ENCODE measurements at places on chromosomes 6 and 20.

- no peak for DNase-seq
Observed at GRCh38 chr6:33828764-33829731, 25.2 kb upstream of the MLN start.

GRCh38 chr6:123518441-123519188 lies 118.1 kb downstream of the TRDN start:
- DNase-seq, result no peak

DNA sequence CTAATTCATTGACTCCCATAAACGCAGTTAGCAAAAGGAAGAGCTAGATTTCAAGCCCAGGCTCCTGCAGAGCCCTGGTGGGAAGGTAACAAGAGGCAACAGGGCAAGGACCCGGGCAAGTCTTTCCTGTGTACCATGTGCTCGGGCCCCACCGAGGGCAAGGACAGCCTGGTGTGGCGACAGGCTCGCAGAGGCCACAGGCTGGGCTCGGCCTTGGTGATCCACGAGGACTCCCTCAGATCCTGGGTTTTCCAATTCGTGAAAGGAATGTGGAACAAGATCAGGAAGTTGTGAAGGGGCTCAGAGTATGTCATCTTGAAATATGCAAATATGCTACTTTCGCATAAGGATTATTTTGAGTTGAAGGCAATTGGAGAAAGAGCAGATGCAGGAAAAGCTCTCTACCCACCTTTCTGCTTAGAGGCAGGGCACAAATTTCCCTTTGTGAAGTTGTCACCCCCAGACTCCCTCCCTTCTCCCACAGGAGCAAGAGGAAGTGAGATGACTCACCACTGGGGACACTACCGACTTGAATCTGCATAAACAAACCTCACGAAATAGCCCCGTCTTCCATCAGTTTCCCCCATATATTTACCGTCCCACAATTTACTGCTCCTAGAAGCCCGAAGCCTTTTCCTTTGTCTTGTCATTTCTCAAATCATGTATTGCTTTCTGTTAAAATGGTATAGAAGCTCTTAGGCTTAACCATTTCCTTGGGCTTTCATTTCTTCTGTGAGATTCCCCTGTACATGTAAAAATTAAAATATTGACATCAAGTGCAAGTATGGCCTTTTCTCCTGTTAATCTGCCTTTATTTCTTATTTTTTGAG lies 79.0 kb downstream of the PSMG4 start:
- no peak for DNase-seq

GRCh38 chr6:159797554-159797953 lies 2.5 kb upstream of the PNLDC1 start:
- DNase-seq, result no peak

GRCh38 chr6:104829183-104829958 lies 30.3 kb downstream of the HACE1 start:
- no peak for DNase-seq

DNA sequence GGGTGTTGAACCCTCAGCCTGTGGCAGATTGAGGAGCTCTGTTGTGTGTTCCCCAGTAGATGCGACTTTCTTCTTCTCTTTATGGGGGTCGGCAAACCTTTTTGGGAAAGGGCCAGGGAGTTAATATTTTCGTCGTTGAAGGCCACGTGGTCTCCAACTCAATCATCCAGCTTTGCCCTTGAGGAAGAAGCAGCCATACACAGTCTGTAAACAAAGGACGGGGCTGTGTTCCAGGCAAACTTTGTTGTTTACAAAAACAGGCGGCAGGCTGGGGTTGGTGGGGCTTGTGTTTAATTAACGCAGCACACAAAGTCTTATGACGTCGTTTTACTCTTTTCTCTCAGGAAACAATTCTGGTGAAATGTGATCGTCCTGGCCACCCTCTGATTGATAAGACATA lies 20.2 kb downstream of the KIF25 start:
- no peak for DNase-seq

- DNase-seq, result no peak
Observed at GRCh38 chr20:16501301-16501700, 71.9 kb downstream of the KIF16B start.

DNA sequence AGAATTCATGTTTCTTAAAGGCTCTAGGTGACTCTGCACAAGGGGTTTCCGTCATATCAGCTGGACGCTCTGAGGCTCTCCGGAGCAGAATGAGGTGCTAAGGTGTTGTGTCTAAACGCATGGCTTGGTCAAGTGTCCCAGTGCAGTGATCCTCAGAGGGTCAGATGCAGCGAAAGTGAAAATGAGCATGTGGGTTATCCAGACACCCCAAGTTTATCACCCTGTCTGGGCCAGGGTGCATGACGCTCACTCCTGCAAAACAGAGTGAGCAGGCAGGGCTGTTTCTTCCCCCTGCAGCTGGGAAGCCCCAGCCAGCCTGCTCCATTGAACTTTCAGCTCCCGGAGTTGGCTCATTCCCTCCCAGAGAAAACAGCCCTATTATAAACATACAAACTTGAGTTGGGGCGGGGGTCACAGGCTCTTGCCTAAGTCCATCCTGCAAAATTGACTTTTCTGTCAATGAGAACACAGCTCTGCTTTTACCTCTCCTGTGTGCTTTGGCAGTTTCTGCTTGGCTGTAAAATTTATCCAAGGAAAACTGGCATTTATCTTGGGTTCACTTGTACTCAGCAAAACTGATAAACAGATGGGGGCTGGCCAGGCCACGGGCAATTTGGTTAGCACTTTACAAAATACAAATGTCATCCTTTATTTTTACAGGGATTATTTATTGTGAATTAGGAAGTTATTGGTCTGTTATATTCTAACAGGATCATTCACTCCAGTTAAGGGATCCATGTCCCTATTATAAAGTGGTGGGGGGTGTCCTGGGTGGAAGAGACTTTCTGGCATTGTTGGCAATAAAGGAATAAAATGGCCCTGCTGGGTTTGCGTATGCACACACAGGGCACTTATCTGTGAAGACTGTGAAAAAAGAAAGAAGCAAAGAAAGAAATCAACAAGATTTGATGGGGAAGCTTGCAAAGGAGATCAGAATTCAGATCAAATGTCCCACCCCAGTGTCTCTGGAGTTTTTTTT lies 154.9 kb downstream of the FOXA2 start:
- peak; percentile 70 for DNase-seq

DNA sequence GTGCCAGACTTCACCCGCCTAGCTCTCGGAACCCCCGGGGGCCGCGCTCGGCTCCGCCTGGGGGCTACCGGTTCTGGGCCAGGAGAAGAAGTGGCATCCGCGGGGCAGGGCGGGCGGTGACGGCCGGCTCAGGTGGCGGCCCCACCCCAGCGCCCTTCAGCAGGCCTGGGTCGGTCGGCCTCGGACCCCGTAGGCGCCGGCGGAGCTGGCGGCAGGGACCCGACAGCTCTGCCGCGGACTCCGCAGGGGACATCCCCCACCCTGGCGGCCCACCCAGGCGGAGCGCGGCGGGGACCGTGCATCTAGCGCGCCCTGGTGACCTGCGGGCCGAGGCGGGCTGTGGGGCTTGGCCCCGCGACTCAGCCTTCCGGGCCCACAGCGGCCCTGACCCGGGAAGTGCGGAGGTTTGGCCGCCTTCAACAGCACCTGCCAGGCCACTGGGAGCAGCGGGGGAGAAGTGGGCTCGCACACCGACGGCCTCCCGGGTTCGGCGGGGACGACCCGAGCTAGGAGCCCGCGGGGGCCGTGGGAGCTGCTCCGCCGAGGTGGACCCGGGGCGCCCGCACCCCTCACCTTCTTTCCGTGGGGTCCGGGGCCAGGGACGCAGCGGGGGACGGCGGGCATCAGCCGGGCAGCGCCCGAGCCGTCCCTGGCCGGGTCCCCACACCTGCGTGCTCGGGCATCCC lies 87.1 kb downstream of the TMEM242 start:
- no peak for DNase-seq

DNA sequence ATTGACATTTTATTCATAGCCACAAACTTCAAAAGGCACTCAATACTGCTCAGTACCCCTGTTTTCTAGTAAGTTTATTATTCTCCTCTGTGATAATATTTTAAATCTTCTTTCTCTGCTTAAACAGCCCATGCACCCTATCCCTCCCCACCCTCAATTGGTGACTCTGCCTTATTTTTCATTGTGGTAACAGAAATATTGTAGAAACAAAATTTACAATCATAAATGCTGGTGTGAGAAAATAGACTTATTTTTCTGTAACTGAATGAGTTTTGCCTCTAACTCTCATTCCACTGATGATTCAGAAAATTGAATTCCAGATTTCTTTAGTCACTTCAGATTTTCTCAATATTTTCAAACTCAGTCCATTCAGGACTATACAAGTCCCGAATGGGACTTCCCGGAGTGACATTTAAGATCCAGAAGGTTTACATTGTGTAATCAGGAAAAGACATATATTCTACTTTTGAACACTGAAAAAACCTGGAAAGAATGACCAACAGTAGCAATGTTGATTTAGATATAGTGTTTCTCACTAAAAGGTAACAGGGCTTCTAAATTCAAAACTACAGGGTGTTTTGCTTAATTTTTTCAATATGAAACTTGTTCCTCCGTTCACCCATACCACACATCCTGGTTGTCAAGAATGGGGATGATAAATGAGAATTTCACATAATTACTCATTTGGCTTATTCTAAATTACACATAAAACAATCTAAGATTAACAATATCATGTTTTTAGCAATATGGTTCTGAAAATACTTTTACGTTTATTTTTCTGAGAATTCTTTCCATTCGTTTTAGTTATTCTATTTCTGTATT lies 34.8 kb upstream of the UST start:
- no peak for DNase-seq

- DNase-seq, result no peak
Observed at GRCh38 chr6:149779644-149779963, 30.1 kb downstream of the PCMT1 start.

- no peak for DNase-seq
Observed at GRCh38 chr20:63027922-63028389, 21.2 kb upstream of the BHLHE23 start.

GRCh38 chr20:10763112-10763511 lies 89.3 kb upstream of the JAG1 start:
- DNase-seq, result no peak

- DNase-seq, result peak; percentile 91
Observed at GRCh38 chr20:1802385-1803060, 92.7 kb upstream of the SIRPA start.

DNA sequence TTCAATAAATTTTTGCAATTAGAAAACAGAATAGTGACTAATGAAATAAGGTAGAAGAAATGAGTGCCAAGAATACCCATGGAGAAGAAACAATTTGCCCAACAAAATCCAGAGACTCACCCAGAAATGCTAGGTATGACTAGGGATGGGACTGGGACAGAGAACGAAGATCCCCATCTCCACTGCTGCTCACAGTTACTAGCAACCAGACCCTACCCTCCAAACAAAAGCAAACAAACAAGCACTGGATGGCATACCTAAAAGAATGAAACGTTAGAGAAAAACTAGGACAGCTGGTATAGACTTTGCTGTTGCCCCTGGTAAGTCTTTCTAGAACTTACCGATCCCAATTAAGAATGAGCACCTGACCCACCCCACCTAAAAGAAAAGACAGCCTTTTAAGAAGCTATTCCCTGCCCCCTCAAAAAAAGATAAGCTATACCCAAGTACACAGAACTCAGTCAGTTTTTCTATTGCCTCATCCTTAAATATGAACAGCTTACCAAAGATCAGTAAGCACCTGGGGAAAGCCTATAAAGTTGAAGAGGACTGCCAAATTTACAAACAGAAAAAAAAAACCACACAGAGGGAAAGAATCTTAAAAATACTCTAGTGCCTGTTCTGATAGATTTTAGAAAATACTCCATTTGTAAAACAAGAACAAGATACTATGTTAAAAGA lies 31.7 kb downstream of the REPS1 start:
- DNase-seq, result no peak

- no peak for DNase-seq
Observed at GRCh38 chr6:24844903-24845302, 46.2 kb upstream of the ARMH2 start.

GRCh38 chr6:53915026-53915691 lies 120.4 kb downstream of the LRRC1 start:
- DNase-seq, result no peak

DNA sequence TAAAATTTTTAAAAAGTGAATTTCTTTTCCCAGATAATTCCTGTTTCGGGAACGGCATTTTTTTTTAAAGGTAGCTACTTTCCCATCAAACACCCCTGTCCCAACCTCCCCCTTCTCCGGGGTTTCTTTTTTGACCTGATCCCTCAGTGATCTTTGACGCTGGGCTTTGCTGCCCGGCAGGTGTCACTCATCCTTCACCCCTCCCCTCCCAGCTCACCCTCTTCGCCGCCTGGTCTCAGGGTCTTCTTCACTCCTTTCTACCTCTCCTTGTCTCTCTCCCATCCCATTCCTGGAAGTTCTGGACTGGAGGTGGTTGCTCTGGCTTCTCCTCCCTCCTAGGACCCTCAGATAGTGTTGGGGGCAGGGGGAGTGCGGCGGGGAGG lies 329 bp upstream of the GPR6 start:
- DNase-seq, result no peak

DNA sequence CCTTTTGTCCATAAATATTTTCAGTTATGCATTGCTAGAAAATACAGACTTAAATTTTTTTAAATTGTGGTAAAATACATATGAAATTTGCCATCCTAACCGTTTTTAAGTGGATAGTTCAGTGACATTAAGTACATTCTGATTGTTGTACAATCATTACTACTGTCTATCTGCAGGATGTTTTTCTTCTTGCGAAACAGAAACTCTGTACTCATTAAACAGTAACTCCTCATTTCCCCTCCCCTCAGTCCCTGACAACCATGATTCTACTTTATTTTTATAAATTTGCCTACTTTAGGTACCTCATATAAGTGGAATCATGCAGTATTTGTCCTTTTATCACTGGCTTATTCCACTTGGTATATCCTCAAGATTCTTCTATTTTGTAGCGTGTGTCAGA lies 21.3 kb downstream of the TAF11 start:
- no peak for DNase-seq

DNA sequence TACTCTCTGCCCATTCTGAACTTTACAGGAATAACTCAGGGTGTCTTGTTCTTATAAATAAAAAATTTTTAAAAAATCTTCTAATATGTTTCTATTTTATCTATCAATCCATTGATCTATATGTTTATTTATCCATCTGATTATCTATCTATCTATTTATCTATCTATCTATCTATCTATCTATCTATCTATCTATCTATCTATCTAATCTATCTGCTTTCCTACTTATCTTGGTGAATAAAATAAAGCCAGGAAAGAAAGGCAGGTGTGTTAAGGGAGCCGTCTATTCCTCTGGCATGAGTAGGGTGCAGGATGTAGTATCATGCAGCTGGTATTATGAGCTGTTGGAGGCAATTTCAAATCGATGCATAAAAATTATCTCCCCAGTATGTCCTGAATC lies 153.0 kb downstream of the FOXA2 start:
- DNase-seq, result no peak

- no peak for DNase-seq
Observed at GRCh38 chr6:5205035-5205507, 55.7 kb downstream of the LYRM4 start.

Measured in HuH-7 (cell line).